ENCODE measurements at places on chromosomes 16 and 17.

DNA sequence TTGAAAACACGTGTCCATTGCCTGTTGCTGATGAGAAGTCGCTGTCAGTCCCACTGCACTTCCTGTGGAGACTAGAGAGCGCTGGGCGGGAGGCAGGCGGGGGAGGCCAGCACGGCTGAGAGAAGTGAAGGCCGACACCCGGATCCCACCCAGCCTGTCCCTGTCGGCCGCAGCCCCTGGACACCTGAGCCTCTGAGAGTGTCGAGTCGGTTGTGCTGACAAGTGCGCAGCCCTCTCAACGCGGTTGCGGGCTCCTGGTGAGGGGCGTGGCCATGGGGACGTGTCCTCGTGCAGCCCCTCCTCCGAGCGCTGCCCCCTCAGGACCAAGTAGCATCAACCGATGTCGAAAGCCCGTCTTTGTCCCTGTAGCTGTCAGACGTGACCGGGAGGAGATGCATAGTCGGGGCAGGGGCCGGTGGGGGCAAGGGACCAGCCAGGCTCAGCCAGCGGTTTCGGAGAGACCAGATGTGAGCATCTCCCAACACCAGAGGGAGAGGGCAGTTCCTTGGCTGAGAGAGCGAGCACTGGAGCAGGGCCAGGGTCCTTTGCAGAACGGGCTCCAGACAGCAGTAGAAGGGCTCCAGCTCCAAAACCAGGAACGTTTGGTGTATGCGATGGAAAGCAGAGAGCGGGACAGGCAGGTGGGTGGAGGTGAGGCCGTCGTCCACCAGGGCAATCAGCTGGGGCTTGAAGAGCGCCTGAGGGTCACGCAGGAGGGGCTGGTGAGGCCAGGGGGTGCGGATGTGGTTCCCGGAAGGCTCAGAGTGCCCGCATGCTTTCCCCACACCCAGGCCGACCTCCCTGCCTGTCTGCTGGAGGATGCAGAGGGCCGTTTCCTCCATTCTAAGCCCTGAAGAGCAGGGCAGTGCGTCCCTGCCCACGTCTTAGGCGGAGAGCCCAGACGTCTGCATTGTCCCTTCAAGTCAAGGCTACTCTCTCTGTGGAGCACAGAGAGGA lies 43.3 kb upstream of the CHMP6 start:
- DNase-seq, result no peak

- DNase-seq, result peak; percentile 86
Observed at GRCh38 chr17:45132572-45133463, 503 bp upstream of the PLCD3 start.

DNA sequence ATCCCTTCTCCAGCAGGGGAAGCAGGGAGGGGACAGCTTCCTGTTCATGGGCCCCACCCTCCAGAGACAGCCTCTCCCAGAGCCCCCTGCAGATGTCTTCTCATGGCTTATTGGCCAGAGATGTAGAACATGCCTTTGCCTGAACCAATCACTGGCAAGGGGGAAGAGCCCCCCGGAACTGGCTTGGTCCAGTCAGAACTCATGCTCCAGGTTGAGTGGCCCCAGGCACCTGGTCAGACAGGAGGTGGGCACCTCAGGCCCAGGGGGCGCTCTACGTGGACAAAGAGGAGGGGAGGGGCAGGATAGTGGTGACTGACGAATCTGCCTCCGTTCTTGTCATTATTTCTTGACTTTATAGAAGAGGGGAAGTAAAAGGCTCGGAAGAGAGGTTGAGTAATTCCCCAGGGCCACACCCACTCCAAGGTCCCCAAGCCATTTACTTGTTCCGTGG lies 23.6 kb downstream of the RAB11FIP4 start:
- no peak for DNase-seq

DNA sequence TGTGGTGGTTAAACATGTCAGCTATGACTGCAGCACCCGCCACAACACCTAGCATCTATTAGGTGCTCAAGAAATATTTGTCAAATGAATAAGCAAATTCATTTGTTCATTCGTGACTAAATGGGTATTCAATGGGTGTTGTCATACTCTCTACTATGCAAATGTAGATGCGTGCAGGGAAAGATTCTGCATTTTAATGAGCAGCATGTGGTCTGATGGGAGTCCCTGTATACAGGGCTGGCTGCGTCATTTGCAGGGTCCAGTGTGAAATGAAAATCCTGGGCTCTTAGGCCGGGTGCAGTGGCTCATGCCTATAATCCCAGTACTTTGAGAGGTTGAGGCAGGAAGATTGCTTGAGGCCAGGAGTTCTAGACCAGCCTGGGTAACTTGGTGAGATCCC lies 97.5 kb downstream of the CACNG3 start:
- DNase-seq, result no peak

GRCh38 chr16:15639061-15639568 lies 3.8 kb downstream of the MARF1 start:
- no peak for DNase-seq

GRCh38 chr16:56617212-56618085 lies 8.1 kb upstream of the MT1E start:
- DNase-seq, result peak; percentile 88

- DNase-seq, result no peak
Observed at GRCh38 chr17:41529491-41529915, 1.4 kb upstream of the KRT19 start.

- no peak for DNase-seq
Observed at GRCh38 chr16:68374246-68374805, 63.5 kb downstream of the PRMT7 start.

- no peak for DNase-seq
Observed at GRCh38 chr17:77753691-77754245, 204.7 kb upstream of the TNRC6C start.
